Sigmoid colon (tissue), 7 donors: ENCODE measurements at places on chromosomes 4 and X. TPM values are rescaled to one million over a fixed set of nuclear protein-coding genes. Genes with fewer than 3 reads are reported as not detected.

- no peak for DNase-seq
Measured at GRCh38 chr4:101271516-101271915, 75.8 kb downstream of the PPP3CA start.

DNA sequence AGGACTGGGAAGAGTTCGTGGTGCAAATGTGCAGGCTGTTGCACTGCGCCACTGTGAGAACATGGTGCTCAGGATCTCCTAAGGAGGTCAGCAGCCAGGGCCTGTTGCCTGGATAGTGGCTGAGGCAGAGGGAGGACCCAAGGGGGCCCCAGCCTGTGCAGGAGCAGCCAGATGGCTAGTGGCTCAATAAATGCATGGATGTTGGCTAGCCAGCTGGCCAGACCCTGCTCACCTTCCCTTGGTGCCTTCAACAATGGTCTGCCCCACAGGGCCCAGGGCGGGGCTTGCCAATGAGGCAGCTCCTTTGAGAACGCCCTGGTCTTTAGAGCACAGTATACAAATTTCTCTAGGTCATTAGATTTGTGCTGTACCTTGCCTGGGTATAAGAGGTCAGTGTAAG, 67.4 kb downstream of the TNIP2 start:
- no peak for DNase-seq

Gene ASB12
- total RNA-seq: not detected

Gene CXCL6
- 0.95 TPM for total RNA-seq

DNA sequence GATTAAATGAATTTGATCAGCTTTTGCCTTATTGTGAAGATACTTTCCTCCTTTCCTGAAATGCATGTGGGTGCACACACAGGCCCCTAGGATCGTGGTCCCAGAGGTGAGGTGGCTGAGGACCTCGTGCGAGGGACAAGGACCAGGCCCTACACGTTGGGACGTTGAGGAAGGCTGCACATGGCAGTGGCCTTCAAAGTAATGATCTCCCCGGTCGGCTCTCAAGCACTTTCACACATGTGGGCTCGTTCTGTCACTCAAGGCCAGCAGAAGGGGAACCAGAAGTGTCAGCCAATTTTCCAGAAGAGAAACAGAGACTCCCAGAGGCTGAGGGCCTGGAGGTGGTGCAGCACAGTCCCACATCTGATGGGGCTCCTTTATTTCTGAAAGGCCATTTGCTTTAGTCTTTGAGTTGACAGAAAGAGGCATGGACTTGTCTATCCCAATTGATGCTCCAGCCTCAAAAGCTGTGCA, 196.8 kb downstream of the AFAP1 start:
- no peak for DNase-seq

Gene CD38
- 3.2 TPM for total RNA-seq

Gene PTPN13
- total RNA-seq: 16.1 TPM

Gene HTR2C
- total RNA-seq: not detected
